Stimulated activated CD8-positive, alpha-beta memory T cell treated with anti-CD3 and anti-CD28 coated beads, Interleukin-15, amount 100 ng/mL, for 24 hours (primary cell): ENCODE measurements at places on chromosomes 3 and 15.
A peak's percentile ranks its signal among the peaks of the same experiment; 100 is the strongest.

GRCh38 chr3:155785662-155786295 lies 20.3 kb downstream of the C3orf33 start:
- no peak for DNase-seq

DNA sequence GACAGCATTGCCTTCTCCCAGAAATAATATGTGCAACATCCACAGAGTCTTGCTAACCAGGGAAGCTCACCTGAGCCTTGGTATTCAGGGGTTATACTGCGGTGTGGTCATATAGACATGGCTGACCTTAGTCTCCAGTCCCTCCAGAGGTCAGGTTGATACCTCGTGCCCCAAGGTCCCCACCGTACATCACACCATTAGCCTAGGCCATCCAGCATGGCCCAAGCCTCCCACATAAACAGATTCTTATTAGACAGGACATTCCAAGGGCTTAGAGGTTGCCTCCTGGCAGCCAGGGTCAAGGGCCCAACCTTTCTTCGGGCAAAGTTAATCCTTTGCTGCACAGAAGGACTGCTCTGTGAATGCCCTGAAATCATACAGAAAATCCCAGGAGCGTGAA lies 18.8 kb downstream of the ACAN start:
- no peak for DNase-seq

DNA sequence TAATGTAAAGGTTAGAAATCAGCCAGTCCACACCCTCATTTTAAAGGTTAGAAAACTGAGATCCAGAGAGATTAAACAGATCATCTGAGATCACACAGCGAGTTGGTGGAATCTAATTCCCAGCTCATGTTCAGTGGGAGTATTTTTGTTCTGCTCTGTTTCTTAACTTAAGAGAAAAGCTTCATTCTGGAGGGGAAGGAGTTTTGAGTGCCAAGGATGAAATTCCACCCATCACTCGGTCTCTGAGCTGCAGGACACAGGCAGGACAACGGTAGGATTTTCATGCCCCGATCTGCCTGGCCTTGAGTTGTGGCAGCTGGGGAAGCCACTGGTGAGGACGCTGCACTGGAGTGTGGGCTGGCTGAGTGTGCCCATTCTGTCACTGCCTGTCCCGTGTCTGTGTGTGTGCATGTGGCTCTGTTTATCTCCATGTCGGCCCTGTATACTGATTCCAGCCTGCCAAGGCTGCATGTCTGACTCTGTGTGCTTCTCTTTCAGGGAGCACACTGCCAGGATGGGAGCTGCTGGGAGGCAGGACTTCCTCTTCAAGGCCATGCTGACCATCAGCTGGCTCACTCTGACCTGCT lies 94.3 kb downstream of the CEMIP start:
- no peak for DNase-seq

DNA sequence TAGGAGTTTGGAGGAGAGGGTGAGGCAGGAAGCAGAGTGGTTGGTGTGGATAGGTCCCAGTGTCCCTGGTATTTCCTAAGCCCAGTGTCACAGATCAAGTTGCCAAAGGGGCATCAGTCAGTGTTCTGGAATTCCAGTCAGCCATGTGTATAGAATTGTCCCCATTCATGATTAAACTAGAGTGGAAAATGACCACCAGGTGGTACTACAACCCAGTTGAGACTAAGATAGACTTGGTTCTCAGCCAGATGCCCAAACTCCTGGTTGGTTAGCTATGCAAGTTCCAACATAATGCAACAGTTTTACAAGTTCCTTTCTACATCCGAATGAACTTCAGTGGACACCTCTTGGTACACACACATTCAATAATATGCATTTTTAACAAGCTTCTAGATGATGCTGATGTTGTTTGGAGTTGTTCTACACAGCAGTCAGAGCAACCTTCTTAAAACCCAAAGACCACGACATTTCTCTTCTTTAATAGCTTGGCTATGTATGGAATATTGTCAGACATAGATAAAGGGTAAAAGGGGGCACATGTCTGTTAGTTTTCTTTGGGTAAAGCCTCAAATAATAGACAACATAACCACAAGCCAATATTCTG lies 8.4 kb upstream of the ATR start:
- DNase-seq = no peak

- no peak for DNase-seq
Observed at GRCh38 chr3:156307704-156308103, 187.3 kb downstream of the KCNAB1 start.

DNA sequence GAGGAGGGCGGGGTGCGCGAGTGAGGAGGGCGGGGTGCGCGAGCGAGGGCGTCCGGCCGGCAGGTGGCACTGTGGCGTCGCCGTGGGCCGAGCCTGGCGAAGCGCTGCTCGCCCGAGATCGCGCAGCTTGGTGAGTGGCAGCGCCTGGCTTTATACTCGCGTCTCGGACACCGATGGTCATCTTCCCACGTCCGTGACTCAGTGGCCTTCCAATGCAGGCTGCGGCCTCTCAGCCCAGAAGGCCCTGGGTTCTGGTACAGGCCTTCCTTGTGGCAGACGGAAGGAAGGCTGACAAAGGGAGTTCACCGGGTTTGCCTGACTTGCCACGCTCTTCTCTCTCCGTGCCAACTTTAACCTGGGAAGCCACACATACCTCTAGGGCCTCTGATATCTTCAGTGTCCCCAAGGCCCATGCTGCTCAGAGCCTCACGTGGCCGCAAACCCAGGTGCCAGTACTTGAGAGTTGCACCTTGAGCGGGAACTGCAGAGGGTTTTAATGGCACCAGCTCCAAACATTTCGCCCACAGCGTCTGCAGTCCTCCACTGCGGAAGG lies 195.3 kb upstream of the LYSMD4 start:
- DNase-seq = peak; percentile 82

DNA sequence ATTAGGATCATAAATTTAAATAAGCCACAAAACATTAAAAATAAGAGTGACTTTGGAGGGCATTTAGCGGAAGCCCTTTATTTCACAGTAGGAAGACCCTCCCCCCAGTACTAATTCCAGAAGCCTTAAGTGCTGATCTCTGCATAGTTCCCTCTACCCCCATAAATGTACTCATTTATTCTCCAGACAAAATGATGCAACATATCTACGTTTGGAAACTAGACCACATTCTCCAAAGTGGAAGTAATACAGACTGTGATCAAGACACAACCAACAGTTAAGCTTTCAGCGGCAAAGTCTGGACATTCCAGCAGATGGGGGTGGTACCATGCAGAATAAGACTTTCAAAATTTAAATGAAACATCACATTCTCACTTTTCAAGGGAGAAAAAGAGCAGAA lies 44.8 kb upstream of the RPS17 start:
- no peak for DNase-seq
